GOT3 (cell line): ENCODE measurements at places on chromosomes 2 and 18.

DNA sequence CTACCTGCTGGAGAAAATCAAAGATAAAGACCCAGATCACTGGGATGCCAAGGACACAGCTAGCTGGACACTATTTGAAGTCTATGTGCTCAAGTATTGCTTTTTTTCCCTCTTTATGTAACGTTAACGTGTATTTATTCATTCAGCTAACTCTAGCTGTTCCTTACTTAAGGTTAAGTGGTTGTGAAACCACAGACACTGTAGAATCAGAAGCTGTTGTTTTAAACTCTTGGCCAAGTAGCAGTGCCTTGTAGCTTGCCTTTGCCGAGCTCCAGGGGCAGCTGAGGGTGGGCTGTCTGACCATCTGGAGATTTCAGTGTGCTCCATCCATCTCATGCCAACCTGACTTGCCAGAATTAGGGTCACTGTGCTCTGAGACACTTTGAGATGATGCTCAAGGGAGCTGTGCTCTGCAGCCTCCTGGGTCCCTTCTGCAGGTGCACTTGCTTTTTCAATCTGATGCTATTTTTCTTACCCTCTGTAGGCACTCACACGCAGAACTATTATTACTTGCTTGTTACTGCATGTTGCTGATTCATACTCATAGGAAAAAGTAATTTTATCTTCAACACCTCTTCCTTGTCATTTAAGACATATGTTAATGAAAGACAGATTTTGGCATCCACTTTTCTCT lies 116.2 kb downstream of the METTL8 start:
- no peak for DNase-seq

DNA sequence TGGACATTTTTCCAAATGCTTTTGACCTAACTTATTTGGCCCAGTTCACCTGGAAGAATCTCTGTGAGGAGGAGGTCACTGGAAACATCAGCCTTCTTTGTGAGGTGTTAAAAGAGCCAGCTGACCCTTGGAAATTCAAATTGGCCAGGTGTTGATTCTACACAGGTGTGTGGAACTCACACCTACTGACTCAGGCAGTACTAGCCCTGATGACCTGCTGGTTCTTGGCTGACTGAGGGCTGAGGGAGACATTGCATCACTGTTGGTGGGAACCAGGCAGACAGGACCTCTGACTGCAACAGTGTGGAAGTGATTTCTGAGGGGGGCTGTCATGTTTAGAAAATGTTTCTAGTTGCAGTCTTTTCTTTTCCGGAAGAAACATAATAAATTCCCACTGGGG lies 242.2 kb upstream of the LRRTM1 start:
- DNase-seq = no peak

GRCh38 chr2:166031054-166031453 lies 77.5 kb upstream of the TTC21B start:
- DNase-seq = no peak

- DNase-seq = no peak
Measured at GRCh38 chr18:36189486-36189885, 2.2 kb downstream of the MOCOS start.

DNA sequence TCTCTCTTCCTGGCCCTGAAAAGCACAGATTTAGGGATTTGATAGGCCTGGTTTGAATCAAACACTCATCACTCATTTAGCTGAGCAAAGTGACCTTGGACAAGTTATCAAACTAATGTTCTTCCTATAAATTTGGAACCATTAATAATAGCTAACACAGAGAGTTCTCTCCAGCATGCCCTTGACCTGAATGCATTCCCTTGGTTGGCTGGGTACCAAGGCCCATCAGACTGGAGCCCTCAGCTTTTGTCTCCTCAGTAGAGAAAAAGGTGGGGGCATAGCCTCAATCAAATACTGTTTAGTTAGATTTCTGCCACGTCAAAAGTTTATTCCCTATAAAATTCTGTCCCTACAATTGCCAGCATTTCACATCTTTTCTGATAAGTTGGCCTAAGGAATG lies 13.8 kb upstream of the MRPL19 start:
- no peak for DNase-seq

DNA sequence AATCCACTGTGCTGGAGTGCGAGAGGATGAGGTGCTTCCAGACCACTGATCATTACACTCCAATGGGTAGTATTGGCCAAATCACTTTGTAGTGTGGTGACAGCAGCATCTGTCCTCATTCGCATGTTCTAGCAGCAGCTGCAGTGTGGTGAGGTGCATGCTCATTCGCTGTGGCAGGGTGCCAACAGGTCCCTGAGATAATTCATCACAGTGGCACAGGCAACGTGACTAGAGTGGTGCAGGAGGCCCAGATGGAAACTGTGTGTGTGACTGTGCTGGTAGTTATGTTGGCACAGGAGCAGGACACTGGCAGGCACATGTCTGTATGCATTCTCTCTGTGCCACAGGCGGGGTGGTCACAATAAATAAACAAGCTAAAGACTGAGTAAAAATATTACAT lies 329.5 kb upstream of the SYT4 start:
- no peak for DNase-seq

GRCh38 chr2:129237966-129238725 lies 741.3 kb upstream of the RAB6C start:
- no peak for DNase-seq

DNA sequence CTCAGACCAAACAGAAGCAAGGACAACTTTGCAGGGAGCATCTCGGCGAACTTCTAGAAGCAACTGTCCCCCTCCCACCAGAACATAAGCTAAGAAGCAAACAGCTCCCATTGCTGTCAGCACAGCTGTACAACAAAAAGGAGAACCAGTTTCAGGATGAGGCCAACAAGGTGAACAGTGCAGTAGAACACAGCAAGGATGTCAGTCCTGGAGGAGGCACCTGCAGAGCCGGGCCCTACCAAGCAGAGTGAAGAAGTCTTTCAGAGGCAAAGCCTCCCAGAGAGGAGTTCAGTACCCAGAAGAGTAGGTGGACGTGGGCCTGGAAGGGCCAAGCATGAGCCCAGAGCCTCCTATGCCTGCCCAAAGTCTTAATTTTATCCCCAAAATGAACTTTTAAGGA lies 1.0 kb downstream of the PASK start:
- DNase-seq = no peak

GRCh38 chr2:114762376-114762775 lies 319.9 kb downstream of the DPP10 start:
- no peak for DNase-seq

GRCh38 chr2:11026286-11026921 lies 114.7 kb downstream of the KCNF1 start:
- DNase-seq = no peak

DNA sequence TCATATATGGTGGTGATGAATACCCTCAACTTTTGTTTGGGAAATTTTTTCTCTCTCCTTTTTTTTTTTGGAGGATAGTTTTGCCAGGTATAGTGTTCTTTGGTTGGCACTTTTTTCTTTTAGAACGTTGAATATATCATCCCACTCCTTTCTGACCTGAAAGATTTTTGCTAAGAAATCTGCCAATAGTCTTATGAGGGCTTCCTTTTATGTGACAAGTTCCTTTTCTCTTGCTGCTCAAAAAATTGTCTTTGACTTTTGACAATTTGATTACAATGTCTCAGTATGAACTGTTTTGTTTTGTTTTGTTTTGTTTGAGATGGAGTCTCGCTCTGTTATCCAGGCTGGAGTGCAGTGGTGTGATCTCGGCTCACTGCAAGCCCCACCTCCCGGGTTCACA lies 21.5 kb downstream of the GNAL start:
- no peak for DNase-seq

DNA sequence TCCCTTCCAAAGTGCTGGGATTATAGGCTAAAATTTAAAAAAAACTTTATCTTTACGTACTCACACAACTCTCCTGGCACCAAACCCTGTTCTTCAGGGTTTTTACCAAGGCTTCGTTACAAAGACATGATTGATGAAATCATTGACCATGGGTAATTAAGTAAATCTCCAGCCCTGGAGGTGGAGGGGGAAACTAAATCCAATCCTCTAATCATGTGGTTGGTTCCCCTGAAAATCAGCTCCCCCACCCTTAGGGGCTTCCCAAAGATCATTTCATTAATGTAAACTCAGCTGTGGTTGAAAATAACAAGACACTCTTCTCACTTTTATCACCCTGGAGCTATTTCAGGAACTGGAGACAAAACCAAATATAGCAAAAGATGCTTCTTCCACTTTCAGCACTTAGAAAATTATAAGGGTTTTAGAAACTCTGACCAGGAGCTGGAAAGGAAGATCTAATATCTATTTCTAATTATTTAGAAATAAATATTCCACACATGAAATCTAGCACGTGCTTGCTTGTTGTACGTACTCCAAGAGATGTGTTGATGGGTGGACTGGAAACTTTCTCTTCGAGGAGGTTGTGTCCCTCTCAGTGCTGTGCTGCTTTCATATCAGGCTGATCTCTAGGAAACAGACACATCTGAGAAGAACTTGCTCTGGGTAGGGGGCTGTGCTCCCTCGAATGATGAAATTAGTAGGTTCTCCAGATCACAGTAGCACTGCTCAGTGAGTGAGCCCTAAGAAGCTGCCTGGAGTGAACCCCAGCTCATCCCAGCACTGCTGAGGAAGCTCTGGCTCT lies 67.2 kb downstream of the SMAD4 start:
- DNase-seq = no peak

DNA sequence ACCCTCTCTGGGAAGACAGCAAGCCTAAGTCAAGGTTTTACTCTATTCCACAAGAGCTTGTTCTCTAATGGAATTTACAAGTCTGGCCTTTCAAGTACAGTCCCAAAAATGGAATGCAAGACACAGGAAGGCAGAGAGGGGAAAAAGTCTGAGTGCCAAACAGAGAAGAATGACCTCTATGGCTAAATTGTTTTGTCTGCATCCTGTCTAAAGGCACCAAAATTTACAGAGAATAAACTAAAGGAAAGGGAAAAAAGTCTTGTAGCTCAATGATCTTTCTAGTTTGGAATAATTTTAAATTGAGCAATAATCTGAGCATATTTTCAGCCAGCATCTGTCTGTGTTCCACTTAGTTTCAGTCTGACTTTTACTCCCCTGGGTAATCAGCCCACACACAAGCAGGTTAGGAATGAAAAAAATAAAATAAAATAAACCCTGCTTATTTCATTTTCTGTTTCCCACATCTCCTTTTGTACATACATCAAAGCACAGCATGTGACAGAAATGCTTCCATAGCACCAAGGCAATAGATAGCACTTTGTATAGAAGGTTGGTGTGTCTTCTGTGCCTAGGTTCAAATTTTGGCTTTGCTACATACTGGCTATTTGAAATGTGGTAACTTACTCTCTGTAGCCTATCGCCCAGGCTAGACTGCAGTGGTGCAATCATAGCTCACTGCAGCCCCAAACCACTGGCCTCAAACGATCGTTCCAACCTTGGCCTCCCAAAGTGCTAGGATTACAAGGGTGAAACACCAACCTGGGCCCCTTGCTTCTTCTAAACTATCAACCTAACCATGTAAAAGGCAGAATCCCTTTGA lies 105.1 kb downstream of the SLC8A1 start:
- no peak for DNase-seq

- DNase-seq = no peak
Measured at GRCh38 chr2:185618625-185619024, 120.0 kb upstream of the FSIP2 start.

GRCh38 chr2:23651187-23652080 lies 266.5 kb downstream of the KLHL29 start:
- DNase-seq = no peak

DNA sequence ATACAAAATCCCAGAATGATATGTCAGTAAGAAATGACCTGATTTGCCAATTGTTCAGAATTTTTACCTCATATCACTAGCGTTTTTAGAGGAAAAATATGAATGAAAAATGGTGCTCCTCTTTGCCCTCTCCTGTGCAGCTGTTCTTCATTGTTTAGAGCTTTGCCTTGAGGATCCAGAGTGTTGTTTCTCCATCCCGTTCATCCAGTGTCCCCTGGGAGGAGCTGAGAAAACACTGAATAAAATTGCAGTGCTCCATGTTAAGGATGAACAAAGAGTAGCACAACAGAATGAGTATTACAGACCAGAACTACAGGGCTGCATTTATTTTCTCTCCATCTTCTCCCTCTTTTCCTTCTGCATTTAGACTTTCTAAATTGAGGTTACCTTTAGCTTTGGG lies 133.1 kb downstream of the ADCYAP1 start:
- DNase-seq = no peak

DNA sequence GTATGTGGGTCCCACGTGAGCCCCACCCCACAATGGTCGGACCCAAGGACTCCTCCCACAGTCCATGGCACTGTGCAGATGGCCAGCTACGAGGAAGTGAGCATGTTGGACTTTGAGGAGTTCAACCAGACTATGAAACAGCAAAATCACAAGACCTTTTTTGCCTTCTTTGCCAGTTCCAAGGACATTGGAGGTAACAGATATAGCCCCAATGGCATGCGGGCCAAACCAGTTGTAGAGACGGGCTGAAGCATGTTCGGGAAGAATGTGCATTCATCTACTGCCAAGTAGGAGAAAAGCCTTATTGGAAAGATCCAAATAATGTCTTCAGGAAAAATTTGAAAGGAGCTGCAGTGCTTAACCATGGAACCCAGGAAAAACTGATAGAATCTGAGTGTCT lies 12.6 kb downstream of the DNER start:
- DNase-seq = no peak

DNA sequence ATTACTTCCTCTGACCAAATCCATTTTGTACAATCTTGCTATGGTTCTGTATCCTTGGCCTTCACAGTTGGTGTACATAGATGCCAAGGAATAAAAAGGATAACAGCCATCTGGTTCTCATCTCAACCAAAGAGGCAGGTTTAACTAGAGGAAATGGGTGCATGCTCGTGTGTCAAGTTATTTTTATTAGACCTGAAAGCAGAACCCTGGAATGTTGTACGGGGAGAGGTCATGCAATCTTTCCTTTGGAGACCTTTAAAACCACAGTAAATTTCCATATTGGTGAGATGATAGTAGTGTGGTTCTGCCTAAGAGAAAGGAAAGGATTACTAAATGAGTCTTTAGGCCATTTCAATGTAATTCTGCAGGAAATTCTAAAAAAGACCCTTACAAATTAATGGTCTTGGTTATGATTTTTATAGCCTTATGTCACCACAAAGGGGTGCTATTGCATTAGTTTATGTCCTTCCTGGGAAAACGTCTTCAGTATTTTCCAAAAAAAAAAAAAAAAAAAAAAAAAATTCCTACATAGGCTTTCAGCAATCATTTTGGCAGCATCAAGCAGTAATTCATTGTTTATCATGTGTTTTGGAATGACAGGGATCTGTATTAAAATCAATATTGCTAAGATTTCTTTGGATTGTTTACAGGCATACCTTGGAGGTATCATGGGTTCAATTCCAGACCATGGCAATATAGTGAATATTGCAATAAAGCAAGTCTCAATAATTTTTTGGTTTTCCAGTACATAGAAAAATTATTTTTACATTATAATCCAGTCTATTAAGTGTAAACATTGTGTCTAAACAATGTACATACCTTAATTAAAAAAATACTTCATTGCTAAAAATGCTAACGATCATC lies 270.8 kb downstream of the NYAP2 start:
- DNase-seq = no peak
